ENCODE measurements at places on chromosomes 12 and 14. TPM values are rescaled to one million over a fixed set of nuclear protein-coding genes. Genes with fewer than 3 reads are reported as not detected.

GRCh38 chr12:10154145-10154496 lies 17.8 kb downstream of the OLR1 start:
- peak overlapping the region; percentile 68 for H3K4me3 ChIP-seq
- no peaks in the 10 kb centered on the region for H3K36me3 ChIP-seq
- no peak for DNase-seq
- H3K27ac ChIP-seq: no peak overlapping the region
- H3K27me3 ChIP-seq: no peaks in the 10 kb centered on the region
- H3K4me1 ChIP-seq: peaks cover 19% of the 10 kb centered on the region

Gene CDCA3
- 5.1 TPM for polyA plus RNA-seq

Gene MFAP5
- polyA plus RNA-seq: 1.6 TPM

GRCh38 chr12:87280893-87281292 lies 748.3 kb downstream of the C12orf50 start:
- no peaks in the 10 kb centered on the region for H3K27me3 ChIP-seq
- H3K27ac ChIP-seq: peak overlapping the region; percentile 38
- no peaks in the 10 kb centered on the region for H3K36me3 ChIP-seq
- DNase-seq: no peak

Gene GNB3
- 1.3 TPM for polyA plus RNA-seq

GRCh38 chr12:104694161-104694560 lies 237.4 kb downstream of the CHST11 start:
- no peaks in the 10 kb centered on the region for H3K27me3 ChIP-seq
- no peak overlapping the region for H3K27ac ChIP-seq
- DNase-seq: no peak

DNA sequence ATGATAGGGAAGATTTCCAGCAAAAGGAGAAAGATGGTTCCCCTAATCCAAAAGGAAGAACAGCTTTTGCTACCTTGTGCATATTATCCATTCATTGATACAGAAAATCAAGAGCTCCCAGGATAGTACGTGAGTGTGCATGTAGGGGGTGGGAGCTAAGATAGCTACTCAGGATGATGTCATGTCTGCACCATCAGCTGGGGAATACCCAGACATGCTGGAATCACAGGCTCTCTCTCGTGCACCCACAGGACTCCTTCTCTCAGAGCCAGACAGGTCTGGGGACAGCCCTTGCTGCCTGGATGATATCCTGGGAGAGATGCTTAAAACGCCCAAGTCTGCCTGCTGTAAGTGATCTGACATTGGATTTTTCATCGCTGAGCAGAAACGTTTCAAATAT lies 38.9 kb downstream of the FOXN3 start:
- no peak overlapping the region for H3K4me3 ChIP-seq
- no peak for DNase-seq
- H3K36me3 ChIP-seq: no peaks in the 10 kb centered on the region
- H3K4me1 ChIP-seq: peaks cover 14% of the 10 kb centered on the region
- H3K27me3 ChIP-seq: no peaks in the 10 kb centered on the region

DNA sequence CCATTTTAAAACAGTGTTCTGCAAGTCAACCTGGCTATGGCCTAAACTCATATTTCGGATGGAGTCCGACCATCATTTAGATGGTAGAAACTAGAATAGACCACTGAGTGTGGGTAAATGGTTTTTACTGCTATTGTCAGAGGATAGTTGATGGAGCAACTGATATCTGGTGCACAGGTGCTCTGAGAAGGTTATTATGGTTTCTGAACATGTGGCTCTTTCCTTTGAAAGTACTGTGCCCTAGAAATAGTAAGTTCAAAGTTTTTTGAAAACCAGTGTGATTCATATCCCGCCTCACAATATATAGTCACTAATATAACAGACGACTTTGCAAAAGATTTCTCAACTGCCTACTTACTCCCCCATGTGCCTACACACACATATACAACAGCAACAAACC lies 64.4 kb upstream of the BTG1 start:
- H3K4me3 ChIP-seq: no peak overlapping the region
- H3K36me3 ChIP-seq: no peaks in the 10 kb centered on the region
- no peak overlapping the region for H3K27ac ChIP-seq
- DNase-seq: no peak

Data from spleen (tissue), 13 donors.